ENCODE measurements at places on chromosomes 7 and 10.

- peak; percentile 91 for DNase-seq
Observed at GRCh38 chr7:10939911-10940703, 33.6 kb upstream of the PHF14 start.

DNA sequence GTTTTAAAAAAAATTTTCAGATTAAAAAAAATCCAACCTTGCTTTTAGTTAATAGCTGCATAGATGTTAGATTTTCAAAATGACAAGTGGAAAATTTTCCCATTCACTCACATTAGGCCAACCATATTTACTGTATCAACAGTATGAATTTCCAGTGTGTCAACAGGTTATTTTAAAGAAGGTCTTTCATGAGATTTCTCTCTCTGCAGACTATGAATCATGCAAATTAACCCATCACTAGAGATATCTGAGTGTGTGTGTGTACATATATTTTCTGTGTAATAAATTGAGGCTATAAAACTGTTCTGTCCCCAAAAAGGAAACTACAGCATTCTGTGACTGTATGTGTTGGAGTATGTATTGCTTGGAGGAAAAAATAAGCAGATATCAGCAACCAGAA, 305.6 kb downstream of the ARL4A start:
- no peak for DNase-seq

- DNase-seq = no peak
Observed at GRCh38 chr7:97430006-97430405, 301.9 kb upstream of the TAC1 start.

GRCh38 chr10:118392761-118393160, 50.6 kb upstream of the FAM204A start:
- no peak for DNase-seq

GRCh38 chr10:14063531-14064285, 267.0 kb downstream of the FRMD4A start:
- DNase-seq = no peak
